ENCODE measurements at places on chromosomes 7 and 10.

- no peak for DNase-seq
Observed at GRCh38 chr10:3074145-3074665, 6.9 kb downstream of the PFKP start.

DNA sequence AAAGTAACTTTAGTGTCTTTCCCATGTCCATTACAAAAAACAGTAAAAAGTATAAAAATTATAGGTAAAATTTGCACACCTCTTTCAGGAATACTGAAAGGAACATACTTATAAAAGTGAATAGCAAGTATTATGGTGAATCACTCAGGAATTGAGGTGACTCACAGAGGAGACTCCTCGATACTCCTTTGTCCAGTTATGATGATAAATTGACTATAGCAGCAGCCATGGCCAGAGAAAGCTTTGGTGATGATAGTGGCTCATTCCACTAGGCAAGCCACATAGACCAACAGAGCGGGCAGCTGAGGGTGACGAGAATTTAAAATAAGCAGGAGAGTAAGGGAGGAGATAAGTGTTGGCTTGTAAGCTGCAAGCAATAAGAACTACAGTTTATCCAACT, 1231.1 kb upstream of the CELF2 start:
- DNase-seq = no peak

DNA sequence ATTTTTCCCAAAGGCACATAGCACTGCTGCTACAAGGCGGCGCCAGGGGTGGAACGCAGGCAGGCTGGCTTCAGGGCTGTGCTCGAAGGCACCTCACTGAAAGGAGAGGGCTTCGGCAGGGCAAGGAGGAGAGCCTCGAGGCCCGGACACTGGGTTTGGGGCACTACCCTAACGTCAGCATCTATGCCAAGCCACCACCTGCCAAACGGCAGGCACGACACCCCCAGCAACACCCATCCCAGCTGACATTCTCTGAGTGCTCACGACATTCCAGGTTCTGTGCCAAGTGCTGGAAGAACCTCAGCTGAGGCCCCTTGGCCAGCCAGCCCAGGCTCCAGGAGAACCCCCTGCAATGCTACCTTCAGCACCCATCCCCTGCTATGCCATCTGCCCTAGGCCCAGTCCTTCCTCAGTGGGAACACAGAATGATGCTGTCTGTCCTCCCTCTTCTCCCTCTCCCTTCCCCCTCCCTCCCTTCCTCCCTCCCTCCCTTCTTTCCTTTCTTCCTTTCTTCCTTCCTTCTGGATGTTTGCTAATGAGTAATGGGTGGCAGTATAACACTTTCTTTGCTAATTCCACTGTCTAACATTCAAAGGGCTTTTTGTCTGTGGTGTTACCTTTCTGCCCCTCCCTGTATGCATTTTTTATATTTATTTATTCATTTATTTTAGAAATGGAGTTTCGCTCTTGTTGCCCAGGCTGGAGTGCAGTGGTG, 24.3 kb downstream of the ZCCHC24 start:
- no peak for DNase-seq

DNA sequence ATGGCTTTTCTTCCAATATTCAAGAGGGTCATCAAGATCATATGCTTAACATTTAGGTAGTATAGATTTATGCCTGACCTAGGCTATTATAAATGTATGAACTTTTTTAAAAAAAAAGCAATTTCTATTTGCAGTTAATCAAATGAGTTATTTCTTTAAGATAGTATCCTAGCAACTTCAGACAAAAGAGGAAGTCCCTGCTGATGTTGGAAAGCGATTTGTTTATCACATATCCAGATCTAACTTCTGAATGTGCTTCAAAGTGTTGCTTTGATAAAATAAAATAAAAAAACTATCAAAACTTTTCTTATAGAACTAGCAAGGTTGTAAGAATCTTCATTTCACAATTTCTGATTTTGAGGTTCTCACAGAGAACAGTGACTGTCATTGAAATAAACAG, 401.9 kb upstream of the PHF14 start:
- no peak for DNase-seq

- DNase-seq = no peak
Observed at GRCh38 chr7:39645482-39646407, 22.4 kb downstream of the RALA start.

DNA sequence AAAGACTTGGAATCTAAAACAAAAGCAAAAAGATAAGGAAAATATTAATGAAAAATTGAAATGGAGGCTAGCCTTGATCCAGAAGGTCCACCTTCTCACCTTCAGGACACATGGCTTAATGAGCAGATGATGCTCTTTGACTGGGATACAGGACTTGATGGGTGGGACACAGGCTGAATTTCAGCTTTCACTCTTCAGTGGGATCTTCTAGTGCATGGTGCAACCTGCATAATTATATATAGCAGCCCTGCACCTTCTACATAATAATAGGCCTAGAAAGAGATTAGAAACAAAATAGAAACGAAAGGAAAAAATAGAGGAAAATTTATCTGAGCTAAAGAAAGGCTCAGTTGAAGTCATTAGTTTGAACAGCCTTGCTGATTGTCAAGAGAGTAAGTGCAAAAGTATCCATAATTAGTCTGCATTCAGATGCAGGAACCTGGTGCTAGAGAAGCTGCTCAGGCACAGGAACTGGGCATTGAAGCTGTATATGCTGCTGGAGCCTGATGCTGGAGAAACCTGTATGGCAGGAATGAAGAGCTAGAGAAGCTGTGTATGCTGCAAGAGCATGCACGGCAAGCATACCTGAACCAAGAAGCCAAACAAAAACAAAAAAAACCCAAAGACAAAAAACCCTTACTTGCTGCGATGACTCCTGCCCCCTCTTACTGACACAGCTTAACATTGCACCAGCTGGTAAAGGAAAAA, 19.4 kb downstream of the MKLN1 start:
- no peak for DNase-seq

- no peak for DNase-seq
Observed at GRCh38 chr7:40714363-40715052, 579.7 kb downstream of the SUGCT start.

- no peak for DNase-seq
Observed at GRCh38 chr10:8321990-8322389, 267.5 kb downstream of the GATA3 start.

- DNase-seq = no peak
Observed at GRCh38 chr7:157860406-157860805, 523.6 kb downstream of the DNAJB6 start.

All from A673 (cell line).